NCI-H2227 treated with DMSO at 0.1 percent for 48 hours (cell line): ENCODE measurements at places on chromosomes 2 and 18.

GRCh38 chr2:62452701-62453454 lies 53.1 kb downstream of the TMEM17 start:
- DNase-seq, result no peak

DNA sequence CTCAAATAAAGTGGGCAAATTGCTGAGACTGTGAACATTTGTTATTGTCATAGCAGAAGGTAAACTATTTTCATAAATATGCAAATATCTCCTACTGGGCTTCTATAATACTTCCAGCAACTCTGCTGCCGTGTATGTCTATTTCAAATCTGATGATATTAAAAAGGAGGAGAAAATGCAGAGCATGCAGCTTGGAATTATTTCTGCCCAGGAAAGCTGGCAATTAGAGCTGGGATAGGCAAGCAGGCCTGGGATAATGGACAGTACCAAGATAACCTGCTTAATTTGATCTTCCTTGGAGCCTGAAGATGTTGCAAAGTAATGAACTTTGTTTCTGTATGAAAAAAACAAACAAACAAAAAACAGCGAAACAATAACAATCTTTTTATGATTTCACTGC lies 72.8 kb downstream of the HNMT start:
- no peak for DNase-seq

DNA sequence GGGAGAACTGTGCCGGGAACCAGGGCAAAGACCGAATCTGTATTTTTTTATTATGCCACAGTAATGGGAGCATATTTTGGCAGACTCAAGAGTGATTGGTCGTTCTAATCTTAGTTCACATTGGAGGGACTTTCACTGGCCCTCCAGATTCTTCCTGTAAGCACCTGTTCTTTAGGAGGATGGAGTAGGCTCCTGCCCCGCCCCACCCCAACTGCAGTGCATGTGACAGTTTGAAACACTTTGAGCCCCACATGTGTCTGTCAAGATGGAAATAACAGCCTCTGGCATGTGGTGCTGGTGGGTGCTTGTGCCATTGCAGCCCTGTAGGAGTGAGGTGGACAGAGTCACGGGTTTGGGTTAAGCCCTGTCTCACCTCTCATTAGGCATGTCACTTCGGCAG lies 43.3 kb upstream of the TXNDC2 start:
- no peak for DNase-seq

GRCh38 chr2:230737791-230738226 lies 25.2 kb downstream of the CAB39 start:
- no peak for DNase-seq

DNA sequence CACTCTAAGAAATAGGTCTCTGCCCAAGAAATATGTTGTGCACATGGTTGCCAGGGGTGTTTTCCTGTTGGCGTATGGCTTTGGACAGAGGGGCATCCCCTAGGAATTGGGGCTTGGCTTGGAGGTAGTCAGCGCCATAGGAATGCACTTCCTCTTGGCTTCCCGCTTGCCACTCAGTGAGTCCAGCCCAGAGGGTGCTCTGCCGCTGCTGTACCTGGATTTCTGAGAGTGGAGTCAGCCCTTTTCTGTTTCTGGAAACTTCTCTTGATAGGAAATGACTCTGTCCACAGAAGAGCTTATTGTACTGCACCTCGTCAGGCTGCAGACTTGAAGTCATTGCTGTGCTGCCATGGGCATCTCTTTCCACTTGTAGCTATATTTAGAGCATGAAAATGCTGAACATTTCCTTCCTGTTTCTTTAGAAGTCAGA lies 116.7 kb upstream of the MGAT5 start:
- DNase-seq, result no peak
